D721Med (cell line): ENCODE measurements at places on chromosomes 4 and X.

DNA sequence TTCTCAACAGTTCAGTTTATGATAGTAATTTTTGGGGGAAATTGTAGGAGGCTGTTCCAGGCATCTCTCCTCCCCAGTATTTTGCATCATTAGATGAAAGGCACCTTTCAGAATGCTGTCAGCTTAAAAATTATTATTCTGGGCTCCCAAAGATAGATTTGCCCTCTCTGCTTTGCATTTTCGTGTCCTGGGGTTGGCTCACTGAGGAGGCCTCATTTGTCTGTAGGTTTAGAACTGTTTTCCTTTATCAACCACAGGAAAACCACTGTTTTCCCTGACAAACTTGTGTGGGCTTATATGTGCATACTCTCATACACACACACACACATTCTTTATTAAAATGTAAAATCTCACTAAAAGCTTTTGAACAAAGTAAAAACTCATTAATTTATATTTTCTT lies 197.2 kb upstream of the VCX3A start:
- no peak for DNase-seq

DNA sequence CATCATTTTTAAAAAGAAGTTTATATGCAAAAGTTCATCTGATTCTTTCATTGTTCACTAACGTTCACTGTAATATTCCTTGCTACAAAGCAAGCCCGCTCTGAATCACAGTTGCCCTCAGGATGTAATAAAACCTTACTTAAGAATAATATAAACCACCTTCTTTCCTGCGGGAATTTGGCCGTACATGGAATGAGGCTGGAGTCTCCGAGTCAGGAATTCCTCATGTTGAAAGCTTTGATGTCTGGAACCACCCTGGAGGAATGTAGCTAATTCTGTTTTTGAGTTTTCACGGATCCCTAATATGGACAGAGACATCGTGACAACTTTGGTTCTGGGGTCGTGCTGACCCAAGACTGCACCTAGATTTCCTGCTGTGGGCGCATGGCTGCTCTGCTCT lies 58.5 kb downstream of the CRLF2 start:
- DNase-seq, result no peak

DNA sequence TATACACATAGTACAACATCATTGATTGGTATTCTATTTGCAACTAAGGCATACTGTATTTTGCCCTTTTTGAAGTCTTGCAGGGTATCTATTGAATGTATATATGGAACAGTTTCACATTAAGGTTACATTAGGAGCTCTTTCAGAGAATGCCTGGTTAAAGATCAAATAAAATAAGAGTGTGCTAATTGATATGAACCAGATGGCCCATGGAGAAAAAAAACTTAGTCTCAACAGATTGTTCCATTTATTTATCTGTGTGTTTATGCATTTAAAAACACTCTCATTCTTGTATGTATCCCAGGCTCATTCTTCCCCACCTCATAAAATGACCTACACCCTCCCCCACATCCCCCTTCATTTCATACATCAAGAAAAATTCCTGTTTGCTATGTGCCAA lies 35.2 kb upstream of the GRIA2 start:
- DNase-seq, result no peak

DNA sequence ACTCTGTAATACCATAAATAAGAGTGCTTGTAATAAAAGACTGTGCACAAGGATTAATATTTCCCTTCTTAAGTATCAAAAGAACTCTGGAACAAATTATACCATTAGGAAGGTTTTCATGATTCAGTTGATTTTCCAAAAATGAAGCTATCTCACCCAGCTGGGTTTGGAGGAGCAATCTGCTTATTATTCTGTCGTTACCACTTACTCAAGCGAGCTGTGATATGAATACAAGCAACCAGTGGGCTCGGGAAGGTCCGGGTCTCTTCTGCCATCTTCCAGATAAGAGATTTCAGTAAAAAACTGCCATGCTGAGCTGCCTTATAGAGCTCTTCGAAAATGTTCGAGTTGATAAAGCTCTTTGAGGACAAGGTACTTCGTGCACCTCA lies 15.3 kb downstream of the SMIM20 start:
- DNase-seq, result no peak

- DNase-seq, result no peak
These were observed 22.7 kb downstream of the NUDT6 start for GRCh38 chr4:122899682-122900081.
